ENCODE measurements at places on chromosomes 1 and 21.

GRCh38 chr1:116569776-116570357 is 959 bp downstream of the CD58 start:
- no peak for DNase-seq

- DNase-seq, result peak; percentile 93
Measured at GRCh38 chr21:37636152-37636860, 269.7 kb downstream of the DYRK1A start.

- no peak for DNase-seq
Measured at GRCh38 chr1:238377280-238377919, 486.7 kb upstream of the ZP4 start.

DNA sequence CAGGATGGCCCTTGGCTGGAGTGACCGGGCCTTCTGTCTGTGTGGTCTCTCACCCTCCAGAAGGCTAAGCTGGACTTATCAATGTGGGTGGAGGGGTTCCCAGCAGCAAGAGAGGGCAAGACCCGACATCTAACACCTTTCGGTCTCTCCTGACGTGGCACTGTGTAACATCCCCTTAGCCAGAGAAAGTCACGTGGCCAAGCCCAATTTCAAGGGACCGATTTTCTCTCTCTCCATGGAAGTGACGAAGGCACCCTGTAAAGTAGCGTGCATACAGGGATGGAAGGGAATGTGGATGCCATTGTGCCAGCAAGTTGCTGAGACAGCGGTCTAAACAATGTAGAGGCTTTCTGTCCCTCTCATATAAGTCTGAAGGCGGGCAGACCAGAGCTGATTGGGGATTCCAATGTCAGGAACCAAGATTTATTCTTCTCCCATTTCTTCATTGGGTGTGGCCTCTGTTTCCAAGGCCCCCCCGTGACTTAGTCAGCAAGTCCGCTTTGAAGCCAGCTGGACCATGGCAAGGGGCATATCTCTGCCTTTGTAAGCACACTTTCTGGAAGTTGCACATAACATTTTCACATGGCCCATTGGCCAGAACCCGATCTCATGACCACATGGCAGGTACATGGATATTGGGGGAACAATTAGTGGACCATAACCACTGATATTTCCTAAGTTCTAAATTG is 12.5 kb downstream of the MX1 start:
- no peak for DNase-seq

DNA sequence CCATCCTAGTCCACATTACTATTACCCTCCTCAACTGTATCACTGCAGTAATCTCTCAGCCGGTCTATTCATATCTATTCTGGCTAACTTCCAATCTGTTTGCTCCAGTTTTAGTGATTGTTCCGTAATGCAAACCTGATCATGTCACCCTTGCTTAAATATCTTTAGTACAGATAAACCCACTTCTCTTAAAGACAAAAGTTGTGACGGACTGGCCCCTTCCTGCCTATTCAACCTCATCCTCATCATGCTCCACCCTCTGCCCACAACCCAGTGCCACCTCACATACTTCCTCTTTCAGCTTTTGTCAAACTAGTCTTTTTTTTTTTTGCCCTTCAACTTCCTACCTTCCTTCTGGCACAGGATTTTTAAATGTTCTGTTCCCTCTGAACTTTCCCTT is 2.8 kb upstream of the C1orf162 start:
- DNase-seq, result no peak

- DNase-seq, result peak; percentile 53
Measured at GRCh38 chr1:231603598-231604275, 22.9 kb upstream of the DISC1 start.

DNA sequence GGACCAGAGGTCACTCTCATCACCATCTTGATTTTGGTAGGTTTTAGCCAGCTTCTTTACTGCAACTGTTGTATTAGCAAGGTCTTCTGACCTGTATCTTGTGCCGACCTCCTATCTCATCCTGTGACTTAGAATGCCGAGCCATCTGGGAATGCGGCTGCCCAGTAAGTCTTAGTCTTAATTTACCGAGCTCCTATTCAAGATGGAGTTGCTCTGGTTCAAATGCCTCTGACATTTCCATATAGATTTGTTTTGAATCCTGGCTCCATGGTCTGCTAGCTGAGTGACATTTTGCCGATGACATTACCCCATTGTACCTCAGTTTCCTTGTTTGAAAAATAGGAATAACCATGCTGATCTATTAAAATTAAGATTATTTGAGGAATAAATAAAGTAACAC is 193.9 kb upstream of the HMCN1 start:
- no peak for DNase-seq
